ENCODE measurements at places on chromosomes 7 and 10. TPM values are rescaled to one million over a fixed set of nuclear protein-coding genes. Genes with fewer than 3 reads are reported as not detected.

DNA sequence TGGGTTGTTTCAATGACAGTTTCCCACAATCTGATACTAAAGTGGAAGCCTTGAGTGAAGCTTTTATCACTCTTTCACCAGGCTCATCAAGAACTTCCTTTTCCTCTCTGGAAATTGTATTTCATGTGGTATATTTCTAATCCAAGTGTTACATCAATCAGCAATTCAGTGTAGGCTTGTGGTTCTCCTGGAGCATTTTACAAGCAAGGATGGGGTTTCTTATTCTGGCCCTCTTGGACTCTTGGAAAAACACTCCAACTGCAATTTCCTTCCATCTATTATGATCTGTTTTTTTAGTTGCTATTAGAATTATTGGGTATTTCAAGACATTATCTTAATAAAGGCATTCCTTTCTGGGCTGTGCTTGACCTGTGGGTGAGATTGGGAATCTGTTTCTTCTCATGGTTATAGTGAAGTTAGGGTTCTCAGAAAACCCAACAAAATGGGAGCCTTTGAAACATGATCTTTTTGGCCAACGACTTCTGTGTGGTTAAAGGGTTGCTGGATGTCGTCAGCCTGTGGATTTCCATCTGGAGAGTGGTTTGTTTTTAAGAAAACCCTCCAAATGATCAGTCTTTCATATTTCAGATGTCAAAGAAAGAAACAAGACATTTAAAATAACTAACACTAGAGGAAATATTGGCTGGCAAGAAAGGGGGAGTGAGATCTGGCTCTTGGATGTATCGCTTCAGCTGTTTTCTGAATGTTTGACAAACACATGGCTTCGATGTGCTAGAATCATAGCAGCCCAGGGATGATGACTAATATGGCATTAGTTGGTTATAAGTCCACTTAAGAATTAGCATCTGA, 540.2 kb downstream of the LRMDA start:
- DNase-seq: no peak

- no peak for DNase-seq
Measured at GRCh38 chr10:89151857-89152256, 55.3 kb downstream of the CH25H start.

GRCh38 chr7:22270371-22270770, 86.6 kb downstream of the RAPGEF5 start:
- DNase-seq: no peak

DNA sequence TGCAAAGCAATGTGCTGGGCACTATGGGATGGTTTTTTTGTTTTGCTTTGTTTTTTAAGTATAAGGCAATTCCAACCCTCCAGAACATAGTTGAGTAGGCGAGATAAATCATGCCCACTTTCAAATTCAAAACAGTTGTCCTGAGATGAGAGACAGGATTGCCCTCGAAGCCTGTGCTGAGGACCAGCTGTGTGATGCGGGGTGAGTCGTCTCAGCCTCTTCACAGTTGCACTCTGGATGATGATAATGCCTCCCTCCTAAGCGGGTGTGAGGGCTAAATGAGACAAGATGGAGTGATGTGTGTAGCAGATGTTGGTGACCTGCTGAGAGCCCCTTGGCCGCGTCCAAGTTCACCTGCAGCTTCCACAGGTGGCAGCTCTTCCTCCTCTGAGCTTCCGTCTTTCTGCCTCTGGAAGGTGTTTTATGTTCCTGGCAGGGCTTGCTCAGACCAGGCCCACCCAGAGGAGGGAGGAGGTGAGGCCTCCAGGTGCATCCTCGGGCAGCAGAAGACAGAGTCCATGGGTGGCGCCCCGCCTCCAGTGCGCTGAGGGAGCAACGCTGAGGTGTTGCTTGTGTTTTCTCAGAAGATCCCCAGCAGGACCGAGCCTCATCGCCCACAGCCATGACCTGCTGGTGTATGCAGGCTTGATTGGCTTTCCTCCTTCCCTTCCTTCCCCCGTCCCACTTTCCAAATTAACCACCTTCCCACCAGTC, 30.6 kb downstream of the ECHDC3 start:
- no peak for DNase-seq

The TCAF2 gene
- polyA plus RNA-seq: 0.28 TPM

DNA sequence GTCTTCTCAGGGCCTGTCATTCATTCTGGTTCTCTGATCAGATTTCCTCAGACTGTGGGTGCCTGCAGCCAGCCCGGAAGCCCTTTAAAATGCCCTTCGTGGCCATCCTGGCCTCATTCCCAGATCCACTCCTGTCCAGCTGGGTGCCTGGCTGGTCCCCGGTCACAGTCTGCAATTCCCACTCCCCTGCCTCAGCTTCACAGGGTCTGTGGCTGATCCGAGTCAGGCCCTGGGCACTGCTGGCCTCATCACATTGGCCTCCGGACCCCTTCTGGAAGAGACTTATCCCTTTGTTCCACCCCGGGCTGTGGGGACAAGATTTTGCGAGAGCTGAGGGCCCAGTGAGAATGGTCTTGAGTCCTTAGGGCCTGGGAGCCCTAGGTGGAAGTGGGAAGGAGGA, 12.1 kb downstream of the DOCK1 start:
- DNase-seq: no peak

The CASP2 gene
- polyA plus RNA-seq: 7.0 TPM

DNA sequence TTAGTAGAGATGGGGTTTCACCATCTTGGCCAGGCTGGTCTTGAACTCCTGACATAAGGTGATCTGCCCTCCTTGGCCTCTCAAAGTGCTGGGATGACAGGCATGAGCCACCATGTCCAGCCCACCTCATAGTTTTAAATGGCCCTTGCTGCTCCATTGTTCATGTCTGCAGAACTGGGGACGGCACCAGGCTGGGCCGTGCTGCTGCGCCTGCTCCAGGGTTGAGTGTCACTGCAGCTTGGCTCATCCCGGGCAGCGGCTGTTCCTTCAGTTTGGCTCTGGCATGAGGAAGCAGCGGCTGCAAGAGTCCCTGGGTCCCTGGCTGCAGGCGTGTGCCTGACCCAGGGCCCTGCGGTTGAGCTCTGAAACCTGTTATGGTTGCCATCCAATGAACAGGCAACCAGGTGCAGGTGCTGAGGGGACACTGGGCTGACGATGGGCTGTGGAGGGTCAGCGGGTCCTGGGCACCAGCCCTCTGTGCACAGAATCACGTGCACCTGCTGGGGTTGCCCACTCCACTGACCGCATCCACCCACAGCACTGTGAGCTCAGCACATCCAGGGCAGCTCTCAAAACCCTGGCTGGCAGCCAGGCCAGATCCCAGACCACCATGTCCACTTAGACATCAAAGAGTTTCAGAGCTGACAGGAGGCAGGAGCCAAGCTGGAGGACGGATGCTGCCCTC, 70.2 kb upstream of the PPP2R2D start:
- DNase-seq: no peak

GRCh38 chr7:85457911-85458310, 271.1 kb upstream of the SEMA3D start:
- DNase-seq: no peak

- no peak for DNase-seq
Measured at GRCh38 chr10:131079314-131079713, 232.2 kb downstream of the TCERG1L start.

The PRRT4 gene
- polyA plus RNA-seq: 0.51 TPM

The TMEM184A gene
- polyA plus RNA-seq: 0.19 TPM

The DDX56 gene
- polyA plus RNA-seq: 34.1 TPM

DNA sequence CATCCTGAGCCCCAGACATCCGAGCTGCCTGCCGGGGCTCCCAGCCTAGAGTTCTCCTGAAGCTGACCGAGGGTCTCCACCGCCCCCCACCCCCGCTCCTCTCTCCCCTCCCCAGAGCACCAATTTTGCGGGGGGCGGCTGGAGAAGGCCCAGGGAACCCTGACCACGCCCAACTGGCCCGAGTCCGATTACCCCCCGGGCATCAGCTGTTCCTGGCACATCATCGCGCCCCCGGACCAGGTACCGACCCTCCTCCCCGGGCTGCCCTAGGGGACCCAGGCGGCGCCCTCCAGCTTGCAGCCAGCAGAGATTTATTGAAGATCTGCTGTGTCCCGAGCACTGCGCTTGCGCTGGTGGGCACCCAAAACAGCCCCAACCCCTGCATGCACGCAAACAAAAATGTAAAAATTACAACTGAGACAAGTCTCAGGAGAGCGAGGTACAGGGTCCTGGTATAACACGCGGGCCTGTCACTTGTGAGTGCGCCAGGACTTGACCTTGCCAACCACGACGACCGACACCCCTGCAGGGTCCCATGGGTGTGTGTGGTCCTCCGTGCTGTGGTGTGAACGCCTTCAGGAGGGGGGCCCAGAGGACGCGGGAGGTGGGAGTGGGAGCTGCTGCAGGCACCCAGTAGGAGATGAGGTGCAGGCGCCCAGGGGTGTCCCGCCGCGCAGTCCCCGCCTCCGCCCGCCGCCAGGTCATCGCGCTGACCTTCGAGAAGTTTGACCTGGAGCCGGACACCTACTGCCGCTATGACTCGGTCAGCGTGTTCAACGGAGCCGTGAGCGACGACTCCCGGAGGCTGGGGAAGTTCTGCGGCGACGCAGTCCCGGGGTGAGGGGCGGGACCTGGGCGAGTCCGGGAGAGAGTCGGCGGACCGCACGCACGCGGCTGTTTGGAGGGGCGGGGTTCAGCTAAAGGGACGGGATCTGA, 3.1 kb downstream of the PCOLCE start:
- peak; percentile 46 for DNase-seq

The HABP2 gene
- polyA plus RNA-seq: 0.30 TPM

The IFIT1B gene
- not detected for polyA plus RNA-seq

- no peak for DNase-seq
Measured at GRCh38 chr10:131947631-131948347, 33.9 kb downstream of the BNIP3 start.

The LGI1 gene
- polyA plus RNA-seq: 0.30 TPM

The GRM8 gene
- 0.30 TPM for polyA plus RNA-seq

GRCh38 chr10:128316925-128317324, 190.7 kb upstream of the MKI67 start:
- DNase-seq: no peak

DNA sequence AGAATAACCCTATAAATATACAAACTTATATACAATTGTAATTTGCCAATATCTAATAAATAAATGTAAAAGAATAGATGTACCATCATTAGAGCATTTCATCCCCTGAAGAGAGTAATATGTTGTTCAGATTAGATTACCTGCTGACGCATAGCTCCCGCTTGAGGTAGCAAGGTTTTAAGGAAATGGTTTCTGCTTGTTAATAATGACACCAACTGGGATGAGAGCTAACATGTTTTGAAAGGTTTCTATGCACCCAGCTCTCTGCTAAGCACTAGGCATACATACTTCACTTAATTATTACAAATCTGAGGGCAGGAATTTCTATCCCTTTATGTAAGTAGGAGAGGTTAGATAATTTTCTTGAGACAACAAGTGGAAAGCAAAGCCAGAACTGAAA, 1003.3 kb upstream of the SORCS1 start:
- no peak for DNase-seq

DNA sequence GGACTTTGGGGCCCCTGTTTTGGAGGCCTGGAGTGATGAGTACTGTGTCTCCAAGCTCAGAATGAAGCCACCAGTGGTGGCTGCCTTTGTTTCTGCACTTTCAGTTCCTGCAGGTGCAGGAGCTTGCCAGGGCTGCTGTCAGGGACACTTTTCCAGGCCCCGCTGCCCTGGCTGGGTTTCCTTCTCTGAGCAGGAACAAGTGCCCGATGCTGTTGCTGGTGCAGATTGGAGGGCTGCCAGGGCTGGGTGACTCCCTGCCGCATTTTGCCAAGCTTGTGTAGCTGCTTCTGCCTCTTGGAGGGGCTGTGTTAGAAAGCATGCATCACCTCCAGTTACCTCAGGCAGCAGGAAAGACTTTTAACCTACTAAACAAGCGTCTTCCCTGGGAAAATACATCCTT, 211.1 kb downstream of the MGMT start:
- DNase-seq: no peak

DNA sequence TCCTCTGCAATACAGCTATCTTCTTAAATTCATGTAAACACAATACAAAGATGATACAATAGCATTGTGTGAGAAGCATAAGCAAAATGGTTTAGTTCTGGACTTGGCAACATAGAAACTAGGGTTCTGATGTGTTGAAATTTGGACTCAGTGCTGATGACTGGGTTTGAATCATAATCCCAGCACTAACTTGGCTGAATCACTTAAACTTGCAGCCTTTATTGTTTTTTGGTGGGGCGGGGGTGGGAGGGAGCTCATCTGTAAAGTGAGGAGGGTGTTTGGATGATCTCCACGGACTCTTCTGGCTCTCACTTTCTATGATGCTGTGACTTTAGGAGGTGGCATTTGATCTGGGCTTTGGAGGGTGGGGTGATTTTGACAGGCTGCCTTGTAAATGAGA, 158.2 kb downstream of the WNT2 start:
- DNase-seq: no peak

DNA sequence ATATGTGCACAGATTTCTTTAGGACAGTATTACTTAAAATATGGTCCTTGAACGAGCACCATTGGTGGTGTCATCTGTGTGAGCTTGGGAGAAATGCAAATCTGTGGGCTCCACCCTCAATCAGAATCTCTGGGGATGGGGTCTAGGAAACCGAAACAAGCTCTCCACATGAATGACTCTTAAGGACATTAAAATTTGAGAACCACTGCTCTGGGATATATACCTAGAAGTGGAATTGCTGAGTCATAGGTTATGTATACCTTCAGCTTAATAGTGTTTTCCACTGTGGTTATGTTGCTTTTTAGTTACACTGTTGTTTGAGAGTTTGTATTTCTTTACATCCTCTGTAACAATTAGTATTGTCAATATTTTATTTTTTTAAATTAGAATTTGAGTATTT, 24.0 kb downstream of the ZNRF2 start:
- no peak for DNase-seq

The FERD3L gene
- polyA plus RNA-seq: not detected

The CDC14C gene
- not detected for polyA plus RNA-seq

GRCh38 chr7:154372011-154372601, 319.9 kb downstream of the DPP6 start:
- DNase-seq: no peak

The CRHR2 gene
- polyA plus RNA-seq: 0.80 TPM

DNA sequence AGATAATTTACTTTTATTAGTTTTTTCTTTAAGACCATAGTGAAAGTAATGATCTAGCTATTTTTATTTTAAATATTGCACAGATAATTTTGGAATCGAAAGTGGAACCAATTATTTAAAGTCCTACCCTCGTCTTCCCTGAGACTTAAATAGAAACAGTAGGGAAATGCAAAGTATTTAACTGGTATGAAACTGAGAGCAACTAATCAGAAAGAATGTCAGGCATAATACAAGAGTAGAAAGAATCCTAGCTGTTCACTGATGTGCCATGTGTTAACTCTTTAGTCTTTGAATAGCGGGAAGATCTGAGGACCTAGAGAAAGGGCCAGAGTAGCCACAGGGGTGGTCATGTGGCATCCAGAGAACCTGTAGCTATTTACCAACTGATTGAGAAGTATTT, 630.0 kb downstream of the NRG3 start:
- DNase-seq: no peak

GRCh38 chr10:89369156-89370105, 8.4 kb upstream of the IFIT1B start:
- no peak for DNase-seq

- DNase-seq: no peak
Measured at GRCh38 chr10:45325116-45325515, 9.7 kb upstream of the OR13A1 start.

The RADIL gene
- polyA plus RNA-seq: 3.5 TPM

DNA sequence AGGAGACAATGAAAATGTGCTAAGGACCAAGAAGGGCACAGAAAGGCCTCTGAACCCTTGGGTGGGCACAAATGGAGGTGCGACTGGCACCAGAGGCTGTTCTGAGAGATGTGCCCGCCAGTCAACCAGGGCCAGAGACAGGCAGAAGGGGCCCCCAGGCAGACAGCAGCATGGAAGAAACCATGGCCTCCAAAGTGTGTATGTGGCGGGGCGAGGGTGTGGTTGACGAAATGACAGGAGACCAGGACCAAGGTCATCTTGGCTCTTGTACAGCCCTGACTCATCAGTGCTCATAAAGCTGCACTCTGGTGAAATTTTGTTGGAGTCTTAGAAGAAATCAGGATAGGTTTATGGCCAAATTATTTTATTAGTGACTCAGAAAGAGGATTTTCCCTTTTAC, 4.0 kb upstream of the MRPS24 start:
- no peak for DNase-seq

Data from heart left ventricle (tissue), 16 donors.